Fibroblast of mammary gland (primary cell): ENCODE measurements at places on chromosomes 6 and 20.

GRCh38 chr20:35796571-35796970 is 24.8 kb downstream of the PHF20 start:
- DNase-seq: no peak

DNA sequence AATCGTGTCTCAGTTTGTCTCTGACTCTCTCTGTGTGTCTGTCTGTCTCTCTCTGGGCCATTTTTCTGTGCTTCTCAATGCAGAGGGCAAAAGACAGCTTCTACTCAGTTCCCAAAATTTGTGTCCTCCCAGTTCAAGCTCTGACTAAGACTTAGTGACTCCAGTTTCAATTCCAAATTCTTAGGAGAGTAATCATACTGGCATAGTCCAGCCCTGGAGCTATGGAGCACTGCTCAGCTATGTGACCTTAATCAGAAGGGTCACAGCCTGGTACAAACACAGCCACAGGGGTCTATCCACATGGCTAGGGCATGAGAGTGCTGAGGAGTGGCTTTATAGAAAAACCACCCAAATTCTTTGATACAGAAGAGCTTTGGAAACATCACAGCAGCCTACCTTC is 91.9 kb downstream of the FOXF2 start:
- DNase-seq: peak; percentile 95

- no peak for DNase-seq
Measured at GRCh38 chr6:75213112-75213511, 7.3 kb upstream of the COL12A1 start.

- no peak for DNase-seq
Measured at GRCh38 chr20:13400453-13400852, 179.4 kb downstream of the ISM1 start.

- DNase-seq: no peak
Measured at GRCh38 chr6:10603219-10603618, 82.1 kb downstream of the GCNT2 start.
